Stimulated activated CD8-positive, alpha-beta memory T cell treated with anti-CD3 and anti-CD28 coated beads, Interleukin-4, amount 100 ng/mL, for 1 hour (primary cell): ENCODE measurements at places on chromosomes 16 and 17.

DNA sequence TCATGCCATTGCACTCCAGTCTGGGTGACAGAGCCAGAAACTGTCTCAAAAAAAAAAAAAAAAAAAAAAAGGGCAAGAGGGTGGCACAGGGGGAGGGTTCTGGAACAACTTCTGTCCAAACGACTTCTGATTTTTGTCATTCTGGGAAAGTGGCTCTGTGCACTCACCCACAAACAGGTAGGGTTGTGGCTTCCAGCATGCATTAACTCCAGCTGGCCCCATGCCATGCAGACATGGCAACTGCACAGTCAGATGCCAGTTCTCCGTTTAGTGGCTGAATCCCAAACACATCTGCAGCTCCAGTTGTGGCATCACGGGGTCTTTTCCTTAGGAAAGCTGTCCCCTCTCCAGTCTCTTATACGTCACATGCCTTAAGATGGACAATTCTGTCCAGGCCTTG is 30.3 kb downstream of the B4GALNT2 start:
- DNase-seq = no peak

DNA sequence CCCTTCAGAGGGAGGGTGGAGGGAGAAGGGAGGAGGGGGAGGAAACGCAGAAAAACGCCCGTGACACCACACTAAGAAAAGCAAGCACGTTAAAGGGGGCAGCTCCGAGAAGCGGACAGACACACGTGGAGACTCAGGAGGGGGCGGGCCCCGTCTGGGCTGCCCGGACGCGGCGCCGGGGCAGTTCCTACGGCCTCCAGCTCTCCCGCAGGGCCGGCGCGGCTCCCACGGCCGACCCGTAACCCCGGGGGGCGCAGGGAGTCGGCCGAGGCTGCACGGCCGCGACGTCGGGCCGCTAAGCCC is 362 bp downstream of the KLHDC4 start:
- peak; percentile 48 for DNase-seq

DNA sequence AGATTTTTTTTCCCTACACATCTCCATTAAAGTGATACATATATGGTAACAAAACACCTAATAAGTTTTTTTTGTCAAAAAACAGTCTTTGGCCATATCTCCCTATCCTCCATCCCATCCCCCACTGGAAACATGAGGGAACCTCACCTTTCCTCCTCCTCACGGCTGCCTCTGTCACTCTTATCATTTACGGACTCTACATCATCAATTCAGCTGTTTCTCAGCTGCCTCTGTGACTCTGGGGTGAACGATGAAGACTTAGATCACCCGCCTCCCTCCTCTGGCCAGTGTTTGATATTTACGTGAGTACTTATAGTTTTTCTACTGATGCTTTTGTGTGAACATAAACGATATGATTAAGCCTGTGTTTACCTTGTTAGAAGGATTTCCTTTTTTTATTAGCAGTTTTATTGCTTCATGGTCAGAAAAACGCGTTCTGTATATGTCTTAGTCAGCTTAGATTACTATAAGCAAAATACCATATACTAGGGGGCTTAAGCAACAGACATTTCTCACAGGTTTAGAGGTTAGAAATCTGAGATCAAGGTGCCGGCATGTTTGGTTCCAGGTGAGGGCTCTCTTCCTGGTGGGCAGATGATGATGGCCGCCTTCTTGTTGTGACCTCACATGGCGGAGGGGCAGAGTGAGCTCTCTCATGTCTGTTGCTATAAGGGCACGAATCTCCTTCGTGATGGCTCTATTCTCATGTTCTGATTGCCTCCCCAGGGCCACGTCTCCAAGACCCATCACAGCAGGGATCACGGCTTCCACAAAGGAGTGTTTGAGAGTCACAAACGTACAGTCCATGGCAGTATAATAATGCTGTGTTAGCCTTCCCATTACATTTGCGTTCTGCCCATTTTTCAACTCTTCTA is 32.1 kb downstream of the DNAH17 start:
- no peak for DNase-seq

DNA sequence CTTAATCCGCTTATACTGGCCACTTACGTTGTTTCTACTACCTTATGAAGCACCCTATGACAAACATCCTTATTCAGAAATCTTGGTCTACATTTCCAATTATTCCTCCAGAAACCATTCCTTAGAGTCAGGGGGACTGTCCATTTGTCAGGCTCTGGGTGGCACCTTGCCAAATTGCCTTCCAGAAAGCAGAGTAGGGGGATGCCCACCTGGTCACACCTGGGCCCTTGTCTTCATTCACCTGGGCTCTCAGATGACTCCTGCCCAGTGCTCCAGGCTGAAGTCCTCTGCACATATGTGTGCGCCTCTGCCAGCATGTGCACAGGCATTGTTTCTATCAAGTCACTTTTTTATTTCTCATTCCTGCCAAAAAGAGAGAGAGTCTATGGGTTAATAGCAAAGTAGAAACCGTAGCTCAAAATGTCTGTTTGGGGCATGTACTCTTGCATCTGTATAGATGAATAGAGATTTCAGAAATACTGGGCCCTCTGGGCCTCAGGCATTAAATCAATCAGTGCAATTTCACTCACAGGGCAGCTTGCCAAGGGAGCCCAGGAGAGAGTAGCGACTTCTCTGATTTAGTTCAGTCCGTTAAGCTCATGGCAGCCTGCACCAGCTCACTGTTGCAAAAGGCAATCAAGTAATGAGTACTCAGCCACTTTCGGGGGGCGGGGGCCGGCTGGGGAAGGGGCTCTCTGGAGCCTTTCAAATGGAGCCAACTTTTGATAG is 104.7 kb downstream of the SOCS1 start:
- no peak for DNase-seq

DNA sequence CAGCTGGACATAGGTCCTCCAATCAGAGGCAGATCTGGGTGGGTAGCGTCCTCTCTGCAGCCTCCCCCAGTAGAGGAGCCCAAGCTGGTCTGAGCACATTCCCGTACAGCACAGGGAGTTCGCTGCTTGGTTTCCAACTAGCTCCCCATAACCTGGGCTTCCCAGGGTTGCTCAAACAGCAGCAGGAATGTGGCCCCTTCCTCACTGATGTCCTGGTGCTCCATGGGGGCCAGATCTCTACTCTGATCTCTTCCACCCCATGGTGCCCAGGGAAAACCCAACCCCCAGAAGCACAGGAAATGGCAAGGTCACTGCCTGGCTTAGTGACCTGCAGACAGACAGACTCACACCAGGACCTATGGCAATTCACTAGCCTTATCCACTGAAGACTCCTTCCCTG is 11.1 kb upstream of the MMP2 start:
- no peak for DNase-seq

DNA sequence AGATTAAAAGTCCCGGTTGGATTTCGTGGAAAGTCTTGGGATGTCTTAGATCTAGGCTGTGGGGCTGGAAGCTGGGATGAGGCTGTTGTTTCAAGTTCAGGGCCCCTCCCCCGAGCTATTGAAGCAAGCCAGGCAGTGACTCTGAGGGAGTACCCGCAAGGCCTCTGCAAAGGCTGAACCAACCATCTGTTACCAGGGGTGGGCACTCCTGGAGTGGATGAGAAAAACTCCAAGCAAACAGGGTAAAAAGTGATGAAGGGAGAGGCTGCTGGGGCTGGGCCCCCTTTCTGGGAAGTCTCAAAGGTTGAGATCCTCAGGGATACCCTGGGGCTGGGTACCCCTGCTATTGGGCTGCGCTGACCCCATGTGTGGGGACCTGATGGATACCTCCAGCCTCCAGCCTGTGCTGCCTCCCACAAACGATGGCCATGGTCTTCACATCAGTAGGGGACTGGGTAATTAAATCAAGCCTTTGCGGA is 82.4 kb upstream of the KIFC3 start:
- DNase-seq = no peak

DNA sequence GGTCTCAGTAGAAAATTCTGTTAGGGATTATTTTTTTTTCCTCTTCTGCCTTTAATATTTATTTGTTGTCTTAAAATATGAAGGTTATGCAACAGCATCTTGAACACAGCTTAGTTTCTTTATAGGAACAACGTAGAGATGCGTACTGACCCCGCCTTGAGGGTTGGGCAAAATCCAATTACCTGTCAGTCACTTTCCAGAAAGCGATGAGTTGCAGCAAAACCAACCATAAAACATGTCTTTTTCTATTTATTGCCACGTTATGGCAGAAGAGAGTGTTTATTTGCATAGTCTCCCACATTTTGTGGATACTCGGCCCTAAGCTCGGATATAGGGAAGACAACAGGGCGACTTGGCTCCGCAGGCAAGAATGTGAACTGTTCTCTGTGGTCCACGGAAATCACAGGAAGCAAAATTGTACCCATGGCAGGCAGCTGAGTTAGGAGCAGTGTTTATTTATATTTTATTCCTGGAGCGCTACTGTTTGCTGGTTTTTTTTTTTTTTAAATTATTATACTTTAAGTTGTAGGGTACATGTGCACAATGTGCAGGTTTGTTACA is 44.3 kb upstream of the CACNG5 start:
- DNase-seq = no peak

GRCh38 chr17:81904600-81905423 is 2.8 kb downstream of the NPB start:
- no peak for DNase-seq

DNA sequence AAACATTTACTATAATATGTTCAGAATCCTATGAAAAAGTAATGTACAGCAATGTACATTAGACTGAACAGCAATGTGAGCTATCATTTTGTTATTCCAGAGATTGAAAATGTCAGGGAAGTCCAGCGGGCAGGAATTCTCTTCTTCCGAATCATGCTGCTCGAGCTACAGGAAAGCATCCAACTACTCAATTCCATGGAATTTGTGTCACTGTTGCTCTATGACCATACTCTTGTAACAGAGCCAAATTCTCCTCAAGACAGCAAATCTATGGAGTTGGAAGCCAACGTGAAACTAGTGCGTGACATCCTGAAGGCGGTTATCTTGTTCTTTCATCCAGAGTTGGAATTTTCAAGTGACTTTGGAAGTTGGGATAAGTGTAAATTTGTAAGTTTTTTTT is 24.8 kb upstream of the NSRP1 start:
- DNase-seq = no peak

DNA sequence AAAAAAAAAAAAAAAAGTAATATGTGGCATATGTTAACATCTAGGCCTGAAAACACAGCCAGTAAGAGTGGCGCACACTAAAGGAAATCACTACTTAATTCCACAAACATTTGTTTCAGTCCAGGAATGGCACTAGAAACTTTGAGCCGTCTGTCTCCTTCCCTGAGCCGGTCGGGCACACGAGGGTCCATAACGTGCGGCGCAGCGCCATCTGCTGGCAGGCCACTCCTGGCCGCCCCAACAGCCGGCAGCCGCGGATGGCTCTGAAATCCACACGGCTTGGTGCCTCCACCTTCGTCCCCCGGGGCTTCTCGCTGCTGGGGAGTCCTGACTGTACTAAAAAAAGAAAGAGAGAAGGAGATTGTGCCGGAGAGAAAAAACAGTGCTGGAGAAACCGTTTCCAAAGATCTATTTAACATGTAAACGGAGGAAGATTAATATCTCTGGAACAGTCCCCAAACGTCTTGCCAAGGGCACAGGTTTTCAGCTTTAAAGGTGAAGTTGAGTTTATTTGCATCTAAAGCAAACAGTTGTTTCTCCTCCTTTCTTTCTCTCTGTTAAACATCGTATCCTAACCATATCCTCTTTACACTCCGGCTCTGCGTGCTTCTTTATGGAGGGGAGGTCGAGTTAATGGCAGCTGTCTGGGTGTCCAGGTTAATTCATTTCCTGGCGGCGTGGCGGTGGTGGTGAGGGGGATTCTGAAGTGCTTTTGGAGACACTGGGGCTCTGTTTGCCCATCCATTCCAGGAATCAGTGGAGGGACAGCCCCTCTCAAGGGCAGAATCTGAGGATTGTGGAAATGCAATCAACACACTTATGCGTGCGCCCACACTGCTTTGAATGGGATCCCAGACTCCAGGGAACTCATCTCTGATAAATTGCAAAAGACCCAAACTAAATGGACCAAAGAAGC is 611.3 kb upstream of the SALL1 start:
- DNase-seq = no peak

GRCh38 chr16:10037751-10038150 is 144.5 kb downstream of the GRIN2A start:
- no peak for DNase-seq

- no peak for DNase-seq
Measured at GRCh38 chr16:76583945-76584344, 306.7 kb downstream of the CNTNAP4 start.

DNA sequence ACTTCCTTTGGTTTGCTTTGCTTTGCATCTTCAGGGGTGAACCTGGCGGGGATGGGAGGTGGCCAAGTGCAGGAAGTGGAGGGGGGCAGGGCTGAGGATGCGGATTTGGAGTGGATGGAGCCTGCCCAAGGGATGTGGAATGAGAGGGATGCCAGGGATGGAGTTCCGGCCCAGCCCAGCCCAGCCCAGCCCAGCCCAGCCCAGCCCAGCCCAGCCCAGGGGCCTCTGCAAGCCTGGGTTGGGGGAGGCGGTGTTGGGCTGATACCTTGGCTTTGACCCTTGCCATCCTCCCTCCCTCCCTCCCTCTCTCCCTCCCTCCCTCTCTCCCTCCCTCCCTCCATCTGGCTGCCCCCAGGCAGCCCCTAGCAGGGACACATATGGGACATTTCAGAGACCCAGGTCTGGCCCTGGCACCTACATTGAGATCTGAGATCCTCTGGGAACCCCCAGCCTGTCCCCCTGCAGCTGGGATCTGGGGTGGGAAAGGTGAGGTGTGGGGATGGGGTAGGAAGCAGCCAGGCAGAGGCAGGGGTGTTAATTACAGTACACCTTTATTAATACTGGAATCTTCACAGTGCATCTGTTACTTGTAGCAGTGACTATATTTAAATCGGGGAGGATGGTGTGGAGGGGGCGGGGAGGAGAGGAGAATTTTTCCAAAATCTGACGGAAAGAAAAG is 14.5 kb downstream of the IL34 start:
- no peak for DNase-seq

GRCh38 chr16:85979605-85980004 is 80.6 kb downstream of the IRF8 start:
- DNase-seq = no peak
